ENCODE measurements at places on chromosomes 2 and 18.

GRCh38 chr2:237156857-237157779, 71.4 kb downstream of the COPS8 start:
- DNase-seq, result no peak

DNA sequence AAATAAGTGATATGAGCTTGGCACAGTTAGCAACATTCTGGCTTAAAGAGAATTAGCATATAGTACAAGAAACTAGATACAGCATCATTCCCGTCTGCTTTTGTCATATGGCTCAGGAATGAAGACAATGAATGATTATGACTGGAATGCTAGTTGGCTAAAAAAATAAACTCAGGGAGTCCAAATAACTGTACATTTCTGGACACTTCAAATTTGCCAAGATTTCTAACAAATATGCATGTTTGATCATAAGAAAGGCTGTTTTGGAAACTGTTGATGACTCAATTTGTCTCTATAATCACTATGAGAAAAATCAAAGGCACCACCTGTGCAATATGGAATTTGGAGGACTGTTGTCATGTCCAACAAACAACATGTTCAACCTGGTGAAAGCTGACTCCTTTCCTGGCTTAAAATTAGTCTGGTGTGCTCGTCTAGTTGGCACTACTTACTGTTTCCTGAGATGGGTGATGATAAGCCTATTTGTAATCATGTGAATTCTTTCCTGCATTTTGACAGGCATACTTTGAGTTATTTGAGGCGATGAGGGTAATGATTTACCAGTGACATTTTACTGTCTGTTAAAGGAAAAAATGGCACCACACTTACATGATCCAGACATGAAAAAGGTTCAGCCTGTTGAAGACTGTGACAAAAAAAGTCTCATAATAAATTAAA, 133.9 kb upstream of the CDH20 start:
- no peak for DNase-seq

DNA sequence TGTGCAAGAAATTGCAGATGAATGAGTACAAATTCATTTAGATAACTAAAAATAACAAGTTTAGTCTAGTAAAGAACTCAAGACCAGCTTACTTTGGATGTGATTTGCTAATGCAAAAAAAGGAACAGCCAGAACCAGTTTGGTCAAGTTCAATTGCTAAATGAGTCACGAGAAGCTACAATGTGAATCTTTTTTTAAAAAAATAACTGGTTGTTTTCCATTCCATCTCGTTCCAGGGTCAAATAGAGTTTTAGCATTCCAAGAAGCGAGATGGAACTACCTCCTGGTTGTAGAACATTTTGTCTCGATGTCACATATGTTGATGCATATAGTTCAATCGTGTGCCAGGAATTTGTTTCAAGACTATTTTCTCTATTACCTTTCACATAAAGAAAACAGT, 65.0 kb upstream of the IKZF2 start:
- no peak for DNase-seq

- no peak for DNase-seq
These were observed 1.3 kb downstream of the LAMA3 start for GRCh38 chr18:23690505-23691068.

- DNase-seq, result no peak
These were observed 10.4 kb upstream of the GATA6 start for GRCh38 chr18:22159014-22159413.

DNA sequence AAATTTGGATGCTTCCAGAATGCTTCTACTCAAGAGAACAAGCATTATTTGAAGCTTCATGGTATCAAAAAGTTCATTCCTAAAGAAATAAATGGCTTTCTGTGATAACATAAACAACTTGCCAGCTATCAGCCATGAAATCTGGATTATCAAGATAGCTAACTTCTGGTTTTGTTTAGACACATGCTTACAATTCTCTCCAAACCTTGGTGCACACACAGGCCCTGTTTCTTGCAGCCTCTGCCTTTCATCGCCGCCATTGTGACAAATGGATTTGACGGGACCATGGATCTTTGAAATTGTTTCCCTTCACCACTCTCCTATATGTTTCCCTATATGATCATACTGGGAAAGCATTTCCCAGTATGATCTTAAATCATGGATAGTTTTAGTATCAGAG, 47.9 kb upstream of the CABLES1 start:
- no peak for DNase-seq

DNA sequence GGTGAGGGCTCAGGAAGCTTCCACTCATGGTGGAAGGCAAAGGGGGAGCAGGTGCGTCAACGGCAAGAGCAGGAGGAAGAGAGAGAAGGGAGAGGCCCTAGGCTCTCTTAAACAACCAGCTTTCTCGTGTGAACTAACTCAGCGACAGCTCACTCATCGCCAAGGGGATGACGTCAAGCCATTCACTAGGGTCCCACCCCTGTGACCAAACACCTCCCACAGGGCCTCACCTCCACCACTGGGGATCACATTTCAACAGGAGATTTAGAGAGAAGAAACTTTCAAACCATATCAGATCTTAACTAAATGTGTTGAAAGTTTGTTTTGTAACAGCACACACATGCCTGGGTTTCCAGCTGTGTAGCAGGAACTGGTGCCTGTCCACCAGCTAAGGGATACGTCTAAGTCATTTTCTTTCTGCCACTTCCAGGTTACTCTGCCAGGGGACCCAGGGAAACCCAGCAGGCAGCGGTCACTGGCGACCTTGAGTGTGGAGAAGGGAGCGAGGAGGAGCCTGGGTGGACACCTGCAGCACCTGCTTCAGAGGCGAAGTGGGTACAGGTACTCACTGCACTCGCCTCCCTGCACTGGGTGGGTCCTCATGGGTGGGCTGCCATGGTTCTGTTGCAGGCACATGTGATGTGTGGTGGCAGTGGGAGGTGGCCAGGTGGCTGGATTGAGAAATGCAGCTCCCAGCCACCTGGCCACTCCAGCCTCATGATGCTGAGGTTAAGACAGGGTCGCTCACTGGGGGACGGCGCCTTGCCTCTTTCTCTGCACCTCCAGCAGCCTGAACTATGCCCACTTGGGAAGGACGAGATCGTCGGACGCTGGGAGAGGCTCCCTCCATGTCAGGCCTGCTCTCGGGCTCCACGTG, 8.4 kb upstream of the GPC1 start:
- no peak for DNase-seq

- no peak for DNase-seq
These were observed 109.7 kb upstream of the HS6ST1 start for GRCh38 chr2:128428415-128428814.

DNA sequence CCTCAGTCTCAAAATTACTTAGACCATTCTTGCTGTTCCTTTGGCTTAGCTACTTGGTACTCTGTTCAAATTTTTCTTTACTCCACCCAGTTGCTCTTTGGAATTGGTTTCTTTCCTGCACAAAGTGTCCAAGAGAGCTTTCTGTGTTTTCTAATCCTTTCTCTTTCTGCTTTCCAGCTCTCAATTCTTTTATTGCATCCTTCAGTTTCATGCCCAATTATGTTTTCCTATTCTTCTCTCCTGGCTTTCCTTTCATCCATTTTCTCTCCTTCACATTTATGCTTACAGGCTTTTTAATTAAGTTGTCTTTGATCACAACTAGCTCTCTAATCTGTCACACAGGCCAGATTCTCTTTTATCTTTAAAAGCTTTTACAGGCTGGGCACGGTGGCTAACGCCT, 38.2 kb downstream of the UBR3 start:
- no peak for DNase-seq

DNA sequence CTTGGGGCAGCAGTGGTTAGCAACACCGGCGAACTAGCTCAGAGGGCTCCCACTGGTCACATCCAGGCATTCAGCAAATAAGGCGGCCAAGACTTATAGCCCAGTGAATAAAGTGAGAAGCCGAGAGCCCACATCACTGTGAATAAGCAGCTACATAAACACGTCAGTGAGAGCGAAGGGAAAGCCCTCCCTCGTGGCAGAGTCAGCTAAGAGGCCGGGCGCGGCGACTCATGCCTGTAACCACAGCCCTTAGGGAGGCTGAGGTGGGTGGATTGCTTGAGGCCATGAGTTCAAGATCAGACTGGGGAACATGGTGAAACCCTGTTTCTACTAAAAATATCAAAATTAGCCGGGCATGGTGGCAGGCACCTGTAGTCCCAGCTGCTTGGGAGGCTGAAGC, 5.2 kb downstream of the D2HGDH start:
- DNase-seq, result peak; percentile 57

DNA sequence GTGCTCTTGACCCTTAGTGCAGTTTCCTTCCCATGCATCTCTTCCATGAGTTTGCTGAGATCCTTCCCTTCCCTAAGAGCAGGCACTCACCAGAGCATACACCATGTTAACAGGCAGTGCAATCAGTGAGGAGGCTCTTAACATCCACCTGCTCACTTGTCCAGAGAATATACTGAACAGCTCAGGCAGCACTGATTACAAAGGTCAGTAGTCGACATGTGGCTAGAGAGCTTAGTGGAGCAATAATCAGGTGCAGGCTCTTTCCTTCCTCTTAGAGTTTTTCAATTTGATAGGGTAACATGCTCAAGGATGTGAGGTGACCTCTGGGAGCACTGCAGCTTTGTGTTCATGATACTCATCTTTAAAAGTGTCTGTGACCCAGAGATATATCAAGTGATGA, 144.1 kb upstream of the SETBP1 start:
- DNase-seq, result no peak

DNA sequence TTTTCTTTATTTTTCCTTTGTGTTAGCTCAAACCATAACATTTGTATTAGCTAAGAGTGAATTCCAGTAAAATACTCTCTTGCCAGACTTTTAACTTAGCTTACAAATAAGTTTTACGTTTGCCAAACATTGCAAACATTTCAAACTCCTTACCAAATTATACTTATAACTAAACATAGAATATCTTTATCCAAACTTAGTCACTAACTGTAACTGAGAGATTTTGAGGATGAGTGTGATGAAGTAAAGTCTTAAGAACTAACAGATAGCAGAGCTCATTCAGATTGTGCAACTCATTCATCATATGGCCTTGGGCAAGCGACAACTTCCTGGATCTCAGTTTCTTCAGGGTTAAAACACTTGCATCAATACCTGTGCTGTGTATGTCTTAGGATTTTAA, 533.7 kb downstream of the TDRD15 start:
- no peak for DNase-seq

DNA sequence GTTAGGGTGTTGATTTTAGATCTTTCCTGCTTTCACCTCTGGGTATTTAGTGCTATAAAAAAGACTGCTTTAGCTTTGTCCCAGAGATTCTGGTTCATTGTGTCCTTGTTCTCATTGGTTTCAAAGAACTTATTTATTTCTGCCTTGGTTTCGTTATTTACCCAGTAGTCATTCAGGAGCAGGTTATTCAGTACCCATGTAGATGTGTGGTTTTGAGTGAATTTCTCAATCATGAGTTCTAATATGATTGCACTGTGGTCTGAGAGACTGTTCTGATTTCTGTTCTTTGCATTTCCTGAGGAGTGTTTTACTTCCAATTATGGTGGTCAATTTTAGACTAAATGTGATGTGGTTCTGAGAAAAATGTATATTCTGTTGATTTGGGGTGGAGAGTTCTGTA, 167.1 kb upstream of the KYNU start:
- DNase-seq, result no peak

DNA sequence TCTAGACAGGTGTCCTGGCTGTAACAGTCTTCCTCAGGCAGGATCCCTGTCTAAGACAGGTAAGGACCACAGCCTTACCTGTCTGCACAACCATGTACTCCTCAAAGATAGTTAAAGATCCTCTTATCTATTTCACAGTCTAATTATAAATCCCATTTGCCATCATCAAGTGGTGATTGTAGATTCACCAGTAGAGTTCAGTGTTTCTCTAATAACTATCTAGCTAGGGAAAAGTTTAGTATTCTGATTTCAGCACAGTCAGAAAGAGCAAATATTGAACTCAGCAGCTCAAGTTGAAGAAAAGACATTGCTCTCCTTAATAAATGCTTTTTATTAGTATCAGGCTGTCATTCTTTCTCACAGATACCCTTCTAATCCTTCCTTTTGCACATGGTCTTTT, 1305.5 kb upstream of the NXPH2 start:
- DNase-seq, result no peak

- no peak for DNase-seq
These were observed 833.2 kb upstream of the CHAC2 start for GRCh38 chr2:52934323-52934898.

DNA sequence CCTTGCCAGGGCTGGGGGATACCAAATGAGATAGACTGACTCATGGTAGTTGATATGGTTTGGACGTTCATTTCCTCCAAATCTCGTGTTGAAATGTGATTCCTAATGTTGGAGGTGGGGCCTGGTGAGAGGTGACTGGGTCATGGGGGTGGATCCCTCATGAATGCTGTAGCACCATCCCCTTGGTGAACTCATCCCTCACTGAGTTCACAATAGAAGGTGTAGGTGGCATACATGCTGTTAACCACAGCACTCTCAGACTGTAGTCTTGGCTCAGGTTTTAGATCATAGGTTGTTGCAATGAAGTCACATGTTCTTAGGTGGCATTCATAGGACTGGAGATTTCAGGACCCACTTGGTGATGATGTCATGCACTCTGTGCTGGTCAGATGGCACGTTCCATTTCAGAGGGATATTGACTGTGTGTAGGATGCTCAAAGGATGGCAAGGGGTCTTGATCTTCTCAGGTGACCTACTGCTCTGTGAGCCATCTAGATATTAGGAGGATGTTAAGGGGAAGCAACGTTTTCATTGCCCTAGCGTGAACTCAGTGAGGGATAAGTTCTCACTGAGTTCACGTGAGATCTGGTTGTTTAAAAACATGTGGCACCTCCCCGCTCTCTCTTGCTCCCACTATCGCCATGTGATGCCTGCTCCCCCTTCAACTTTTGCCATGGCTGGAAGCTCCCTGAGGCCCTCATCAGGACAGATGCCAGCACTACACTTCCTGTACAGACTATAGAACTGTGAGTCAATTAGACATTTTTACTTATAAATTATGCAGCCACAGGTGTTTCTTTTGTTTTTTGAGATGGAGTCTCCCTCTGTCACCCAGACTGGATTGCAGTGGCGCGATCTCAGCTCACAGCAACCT, 73.8 kb upstream of the ACAA2 start:
- DNase-seq, result no peak

GRCh38 chr2:30433541-30434299, 13.3 kb upstream of the LCLAT1 start:
- DNase-seq, result no peak

- DNase-seq, result no peak
These were observed 8.4 kb downstream of the SP5 start for GRCh38 chr2:170723446-170723958.

DNA sequence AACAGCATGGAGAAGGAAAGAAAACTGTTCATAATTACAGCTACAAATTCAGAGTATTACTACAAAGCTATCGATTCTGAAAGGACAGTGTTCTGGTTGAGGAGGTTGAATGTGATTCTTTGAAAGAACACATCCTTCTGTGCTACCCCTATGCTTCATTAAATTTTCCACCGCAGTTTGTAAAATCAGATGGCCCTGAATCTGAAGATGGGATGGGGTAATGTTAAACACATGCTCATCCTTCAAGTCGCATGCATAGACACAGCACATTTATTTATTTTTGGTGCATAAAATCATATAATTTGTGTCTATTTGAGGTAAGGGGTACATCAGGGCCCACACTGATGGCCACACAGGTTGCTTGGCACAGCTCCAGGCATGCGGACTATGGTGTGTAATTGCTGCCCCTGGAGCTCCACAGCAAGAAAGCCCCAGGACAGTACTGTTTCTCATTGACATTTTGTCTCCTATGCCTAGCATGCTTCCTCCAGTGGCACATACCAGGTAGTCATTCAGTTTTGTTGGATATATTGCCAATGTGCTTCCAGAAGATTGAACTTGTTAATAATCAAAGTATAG, 238.8 kb upstream of the TANK start:
- no peak for DNase-seq

GRCh38 chr2:71502941-71503738, 49.8 kb downstream of the DYSF start:
- DNase-seq, result no peak
